CD4-positive, alpha-beta T cell treated with Interleukin-15 for 4 hours (primary cell): ENCODE measurements at places on chromosomes 7 and 10.

DNA sequence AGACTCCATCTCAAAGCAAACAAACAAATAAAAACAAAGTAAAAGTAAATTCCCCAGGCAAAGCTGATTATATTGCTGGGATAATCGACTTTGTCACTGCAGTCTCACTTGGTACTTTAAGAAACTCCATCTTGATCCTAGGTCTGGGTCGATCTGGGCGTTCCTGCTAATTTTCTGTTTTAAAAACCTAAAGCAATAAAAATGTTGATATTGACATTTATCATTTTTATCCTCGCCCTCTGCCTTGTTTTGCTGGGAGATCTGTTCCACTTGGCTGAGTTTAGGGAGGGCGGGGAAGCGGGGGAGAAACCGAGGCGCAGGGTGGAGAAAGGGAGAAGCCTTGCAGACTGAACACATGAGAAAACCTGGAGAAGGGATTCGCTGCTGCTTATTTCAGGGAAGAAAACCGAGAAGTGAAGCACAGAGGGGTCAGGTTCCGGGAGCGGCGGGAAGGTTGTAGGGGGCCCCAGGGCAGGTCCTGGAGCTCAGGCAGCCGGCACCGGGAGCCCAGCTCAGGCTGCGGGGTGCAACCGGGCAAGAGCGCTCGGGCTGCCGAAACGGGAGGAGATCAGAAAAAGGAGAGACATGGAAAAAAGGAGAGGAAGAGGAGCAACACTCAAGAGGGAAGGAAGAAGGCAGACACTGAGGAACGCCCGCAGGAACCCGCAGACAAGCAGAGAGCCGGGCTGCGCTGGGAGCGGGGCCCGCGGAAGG, 27.3 kb upstream of the KMT2C start:
- no peak for DNase-seq

GRCh38 chr7:45073786-45074527, 14.8 kb downstream of the NACAD start:
- DNase-seq = no peak

DNA sequence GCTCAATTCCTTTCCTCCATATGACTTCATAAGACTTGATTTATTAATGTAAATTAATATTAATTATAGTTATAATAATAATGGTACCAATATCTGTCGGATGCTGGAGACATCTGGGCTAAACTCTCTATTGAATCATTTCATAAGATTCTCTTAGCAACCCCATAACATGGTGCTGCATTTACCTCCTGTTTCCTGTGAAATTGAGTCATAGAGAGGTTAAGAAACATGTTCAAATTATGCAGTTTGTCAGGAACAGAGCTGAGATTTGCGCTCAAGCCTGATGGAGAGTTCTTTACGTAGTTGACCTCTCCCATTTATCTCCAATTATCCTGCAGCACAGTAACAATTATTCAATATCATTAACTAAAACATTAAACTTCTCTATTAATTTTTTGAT, 621.8 kb upstream of the FZD8 start:
- DNase-seq = no peak

GRCh38 chr10:101974091-101974971, 81.6 kb downstream of the ARMH3 start:
- DNase-seq = no peak

- DNase-seq = no peak
Observed at GRCh38 chr7:7745966-7746365, 27.6 kb upstream of the RPA3 start.

- DNase-seq = no peak
Observed at GRCh38 chr7:133775201-133775600, 351.9 kb upstream of the LRGUK start.
